ENCODE measurements at places on chromosomes 7 and 10.
A peak's percentile ranks its signal among the peaks of the same experiment; 100 is the strongest.

GRCh38 chr10:10609379-10609955 lies 408.2 kb upstream of the CELF2 start:
- no peak for DNase-seq

- DNase-seq: no peak
Observed at GRCh38 chr7:132065193-132065988, 509.0 kb upstream of the PODXL start.

- DNase-seq: no peak
Observed at GRCh38 chr7:94135180-94135579, 131.0 kb upstream of the BET1 start.

- no peak for DNase-seq
Observed at GRCh38 chr7:132395361-132395760, 180.9 kb downstream of the PLXNA4 start.

- DNase-seq: peak; percentile 56
Observed at GRCh38 chr7:133230591-133231194, 22.2 kb upstream of the EXOC4 start.

GRCh38 chr10:130720235-130720634 lies 584.0 kb downstream of the GLRX3 start:
- no peak for DNase-seq

- peak; percentile 79 for DNase-seq
Observed at GRCh38 chr10:100670828-100671479, 74.4 kb upstream of the PAX2 start.

GRCh38 chr10:46311501-46311951 lies 24.7 kb downstream of the ANTXRL start:
- DNase-seq: no peak

GRCh38 chr10:91487911-91488582 lies 77.9 kb downstream of the HECTD2 start:
- DNase-seq: no peak

DNA sequence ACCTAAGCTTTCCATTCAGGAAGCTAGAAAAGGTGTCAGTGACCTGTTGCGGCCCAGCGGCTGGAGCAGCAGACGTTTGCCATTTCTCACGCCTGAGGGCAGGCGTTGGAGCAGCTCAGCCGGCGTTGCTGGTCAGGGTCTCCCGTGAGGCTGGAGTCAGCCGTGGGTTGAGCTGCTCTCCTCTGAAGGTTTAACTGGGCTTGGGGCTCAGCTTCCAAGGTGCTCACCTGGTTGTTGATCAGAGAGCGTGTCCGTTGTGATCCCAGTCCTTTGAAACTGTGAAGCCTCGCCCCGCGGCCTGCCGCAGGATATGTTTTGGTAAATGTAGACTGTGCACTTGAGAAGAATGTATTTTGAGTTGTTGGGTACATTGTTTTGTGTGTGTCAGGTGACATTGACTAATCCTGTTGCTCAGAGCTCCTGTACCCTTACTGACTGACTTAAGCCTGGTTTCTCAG lies 20.6 kb upstream of the PWWP2B start:
- DNase-seq: no peak

- no peak for DNase-seq
Observed at GRCh38 chr7:22190736-22191135, 166.2 kb downstream of the RAPGEF5 start.

- no peak for DNase-seq
Observed at GRCh38 chr7:11203683-11204082, 230.0 kb downstream of the PHF14 start.

- DNase-seq: no peak
Observed at GRCh38 chr7:29349362-29349761, 154.8 kb downstream of the CHN2 start.

- DNase-seq: no peak
Observed at GRCh38 chr10:47116445-47116844, 183.6 kb upstream of the GDF10 start.

DNA sequence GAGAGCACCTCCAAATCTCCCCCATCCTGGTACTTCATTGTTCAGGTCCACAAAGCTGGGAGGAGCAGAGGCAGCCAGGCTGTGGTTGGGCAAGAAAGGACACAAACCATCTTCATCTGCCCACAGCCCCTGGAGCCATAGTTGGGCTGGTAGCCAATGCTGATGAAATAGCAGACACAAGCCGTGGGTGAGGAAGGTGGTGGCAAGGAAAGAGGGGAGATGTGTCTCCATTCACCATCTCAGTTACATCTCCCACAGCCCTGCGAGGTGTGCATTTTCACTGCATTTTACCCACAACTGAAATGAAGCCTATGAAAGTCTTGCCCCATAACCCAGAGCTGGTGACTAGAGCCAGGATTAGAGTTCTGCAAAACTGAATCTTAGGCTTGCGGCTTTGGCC lies 35.0 kb downstream of the PIK3AP1 start:
- no peak for DNase-seq

DNA sequence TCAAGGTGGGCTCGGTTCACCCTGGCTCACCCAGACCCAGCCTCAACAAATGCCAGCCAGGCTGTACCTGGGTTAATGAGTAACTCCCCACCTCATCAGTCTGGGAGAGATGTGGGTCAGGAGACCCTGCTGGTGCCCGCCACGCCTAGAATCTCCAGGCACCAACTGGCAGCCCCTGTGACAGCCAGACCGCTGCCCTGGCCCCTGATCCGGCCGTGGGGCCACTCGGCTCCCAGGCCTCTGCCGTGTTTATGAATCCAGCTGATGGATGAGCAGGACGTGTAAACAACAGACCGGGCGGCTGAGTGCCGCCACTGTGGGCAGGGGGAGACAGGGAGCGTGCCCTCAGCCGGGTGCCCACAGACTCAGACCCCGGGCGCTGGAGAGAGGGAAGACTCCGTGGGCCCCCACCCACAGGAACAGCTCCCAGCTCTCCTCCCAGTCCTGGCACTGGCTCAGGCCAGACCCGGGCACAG lies 34.0 kb upstream of the PDGFA start:
- no peak for DNase-seq

GRCh38 chr10:71948496-71949067 lies 15.6 kb upstream of the CHST3 start:
- no peak for DNase-seq

DNA sequence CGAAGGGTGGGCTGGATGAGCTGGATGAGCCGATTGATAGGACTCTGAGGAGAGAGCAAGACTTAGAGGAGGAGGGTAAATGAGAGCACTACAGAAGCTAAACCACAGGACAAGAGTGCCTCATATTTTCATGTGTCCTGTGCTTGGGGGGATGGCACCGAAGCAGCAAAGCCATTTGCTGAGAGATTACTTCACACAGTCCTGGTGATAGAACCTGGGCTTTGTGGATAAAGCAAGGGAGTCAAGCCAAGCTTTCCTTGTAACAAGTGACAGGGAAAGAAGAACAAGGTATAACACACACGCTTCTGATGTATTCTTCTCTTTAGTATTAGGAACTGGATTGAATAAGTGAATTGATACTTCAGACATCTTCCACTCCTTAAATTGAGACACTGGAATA lies 253.7 kb downstream of the ANKRD7 start:
- no peak for DNase-seq

GRCh38 chr7:44122529-44122928 lies 819 bp downstream of the POLD2 start:
- no peak for DNase-seq

DNA sequence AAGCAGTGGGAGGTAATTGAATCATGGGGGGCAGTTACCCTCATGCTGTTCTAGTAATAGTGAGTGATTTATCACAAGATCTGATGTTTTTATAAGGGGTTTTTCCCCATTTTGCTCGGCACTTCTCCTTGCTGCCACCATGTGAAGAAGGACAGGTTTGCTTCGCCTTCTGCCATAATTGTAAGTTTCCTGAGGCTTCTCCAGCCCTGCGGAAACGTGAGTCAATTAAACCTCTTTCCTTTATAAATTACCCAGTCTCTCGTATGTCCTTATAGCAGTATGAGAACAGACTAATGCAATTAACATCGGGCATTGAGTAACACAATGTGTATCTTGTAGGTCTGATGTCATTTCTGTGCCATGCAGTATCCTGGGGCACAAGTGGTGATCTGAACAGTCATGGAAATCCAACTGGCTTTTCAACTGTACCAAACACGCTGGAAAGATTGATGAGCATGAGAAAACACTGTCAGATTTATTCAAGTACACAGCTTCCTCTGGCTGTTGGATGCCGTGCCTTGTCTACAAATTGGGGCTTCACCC lies 208.6 kb upstream of the KIAA1217 start:
- DNase-seq: no peak

DNA sequence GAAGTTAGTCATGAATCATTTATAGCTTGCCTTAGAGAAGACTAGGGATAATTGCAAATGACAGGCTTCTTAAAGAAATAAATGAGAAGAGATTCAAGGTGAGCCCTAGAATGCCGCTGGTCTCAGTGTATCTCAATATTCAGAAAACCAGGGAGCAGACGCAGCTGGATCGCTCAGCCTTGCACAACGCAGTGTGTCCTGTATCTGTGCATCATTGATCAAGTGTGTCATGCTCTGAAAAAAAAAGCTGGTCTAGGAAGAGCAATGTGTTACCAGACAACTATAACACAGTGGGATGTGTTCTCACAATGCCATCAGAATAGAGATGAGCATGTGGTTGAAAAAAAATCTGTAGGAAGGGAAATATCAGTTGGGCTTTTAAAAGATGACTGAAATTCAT lies 230.1 kb downstream of the CALN1 start:
- no peak for DNase-seq

DNA sequence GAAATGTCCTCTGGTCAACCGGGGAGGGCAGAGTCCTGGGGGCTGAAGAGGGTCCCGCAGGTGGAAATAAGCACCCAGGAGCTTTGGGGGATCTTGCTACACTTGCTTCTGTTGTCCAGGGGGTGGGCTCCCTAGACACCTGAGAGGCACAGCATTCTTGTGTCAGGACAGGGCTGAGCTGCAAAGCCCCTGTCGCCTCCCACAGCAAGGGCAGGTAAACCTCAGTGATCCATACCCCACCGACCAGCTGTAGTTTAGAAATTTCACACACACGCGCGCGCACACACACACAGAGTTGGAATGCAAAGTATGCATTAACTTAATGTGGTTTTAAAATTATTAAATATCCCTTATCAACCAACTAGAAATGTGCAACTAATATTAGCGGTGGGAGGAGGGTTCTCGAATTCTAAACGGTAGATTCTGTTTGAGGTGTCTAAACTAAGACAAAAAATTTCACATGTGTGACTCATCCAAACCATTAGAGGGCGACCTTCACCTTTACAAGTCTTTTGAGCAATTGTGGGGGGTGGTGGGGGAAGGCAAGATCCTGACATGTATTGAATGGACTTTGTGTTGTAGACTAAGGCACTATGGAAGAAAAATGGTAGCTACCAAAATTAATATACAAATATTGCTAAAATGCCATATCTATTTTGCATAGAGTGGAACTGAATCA lies 34.3 kb upstream of the PTF1A start:
- DNase-seq: peak; percentile 41

DNA sequence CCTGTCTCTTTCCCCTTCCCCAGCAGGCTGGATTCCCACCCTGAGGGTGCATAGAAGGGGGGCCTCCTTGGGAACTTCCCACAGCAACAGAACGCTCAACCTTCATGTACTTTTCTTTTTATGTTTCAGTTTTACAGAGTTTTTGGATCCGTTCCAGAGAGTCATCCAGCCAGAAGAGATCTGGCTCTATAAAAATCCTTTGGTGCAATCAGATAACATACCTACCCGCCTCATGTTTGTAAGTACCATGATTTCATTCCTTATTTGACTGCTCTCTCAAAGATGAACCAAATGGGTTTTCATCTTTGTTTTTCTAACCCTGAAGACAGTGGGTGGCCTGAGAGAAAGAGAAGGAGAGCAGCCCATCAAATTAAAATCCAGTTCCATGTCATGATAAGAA lies 46.7 kb downstream of the PLPP4 start:
- no peak for DNase-seq

DNA sequence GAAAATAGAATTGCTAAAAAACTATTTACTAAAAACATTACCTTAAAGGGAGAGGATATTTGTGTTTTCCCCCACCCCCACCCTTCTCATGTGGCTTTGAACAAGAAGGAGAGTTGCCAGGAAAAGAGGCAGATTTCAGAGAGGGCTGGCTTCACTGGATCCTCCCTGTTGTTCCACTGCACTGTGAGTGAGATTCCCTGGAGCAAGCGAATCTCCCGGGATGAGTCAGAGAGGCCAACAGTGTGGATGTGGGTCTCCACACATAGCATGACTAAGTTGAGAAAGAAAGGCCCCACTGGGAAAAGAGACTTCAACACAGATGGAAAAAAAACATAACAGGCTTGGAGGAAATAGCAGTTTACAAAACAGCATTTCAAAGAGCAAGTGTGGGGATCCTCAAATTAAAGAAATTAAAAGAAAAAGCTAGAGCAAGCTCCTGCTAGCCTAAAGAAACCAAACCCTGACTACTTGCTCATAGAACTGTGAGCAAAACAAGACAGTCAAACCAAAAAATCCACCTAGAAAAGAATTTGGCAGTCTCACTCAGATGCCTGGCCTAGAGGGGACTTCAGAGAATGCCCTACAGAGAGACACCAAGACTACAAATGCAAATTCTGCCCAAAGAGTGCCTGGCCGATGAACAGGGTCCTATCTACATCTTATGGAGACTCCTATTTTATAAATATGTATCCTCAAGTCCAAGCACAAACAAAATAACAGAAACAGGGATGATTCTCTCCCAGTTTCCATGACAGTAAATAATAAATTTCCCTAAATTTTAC lies 3.4 kb downstream of the CAV1 start:
- DNase-seq: no peak

- DNase-seq: no peak
Observed at GRCh38 chr10:131997366-131998049, 15.8 kb upstream of the BNIP3 start.

DNA sequence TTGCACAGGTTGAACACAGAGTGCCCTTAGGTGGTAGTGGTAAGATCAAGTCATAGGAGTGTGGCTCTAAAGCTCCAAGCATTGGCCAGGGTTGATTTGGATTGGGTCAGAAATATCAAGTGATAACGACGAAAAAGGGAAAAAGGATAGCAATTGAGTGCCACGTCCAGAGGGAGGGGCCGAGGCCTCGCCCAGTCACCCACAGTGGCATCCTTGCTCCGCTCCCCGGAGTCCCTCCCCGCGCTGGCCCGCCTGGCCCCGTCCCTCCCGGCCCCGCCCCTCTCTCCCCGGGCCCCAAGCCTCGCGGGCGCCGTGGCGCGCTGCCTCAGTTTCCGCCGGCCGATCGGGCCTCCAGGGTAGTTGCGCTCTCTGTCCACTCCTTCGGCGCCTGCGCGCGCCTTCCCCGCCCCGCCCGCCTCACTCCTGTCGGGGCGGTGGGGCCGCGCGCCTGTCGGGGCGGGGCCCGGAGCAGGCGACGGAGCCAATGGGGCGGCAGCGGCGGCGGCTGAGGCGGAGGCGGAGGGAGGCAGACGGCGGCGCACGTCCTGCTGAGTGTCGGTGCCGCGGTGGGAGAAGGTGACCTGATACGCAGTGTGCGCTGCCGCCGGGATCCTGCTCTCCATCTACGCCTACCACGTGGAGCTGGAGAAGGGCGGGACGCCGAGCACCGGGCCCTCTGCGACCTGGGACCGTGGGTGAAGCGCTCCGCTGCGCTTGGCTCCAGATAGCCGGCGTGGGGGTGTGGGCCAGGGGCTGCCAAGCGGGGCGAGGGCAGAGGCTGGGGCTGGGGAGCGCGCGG lies 209.1 kb upstream of the ZNF722 start:
- DNase-seq: no peak
